Activated CD8-positive, alpha-beta memory T cell treated with anti-CD3 and anti-CD28 coated beads for 48 hours (primary cell): ENCODE measurements at places on chromosomes 6 and 20.

DNA sequence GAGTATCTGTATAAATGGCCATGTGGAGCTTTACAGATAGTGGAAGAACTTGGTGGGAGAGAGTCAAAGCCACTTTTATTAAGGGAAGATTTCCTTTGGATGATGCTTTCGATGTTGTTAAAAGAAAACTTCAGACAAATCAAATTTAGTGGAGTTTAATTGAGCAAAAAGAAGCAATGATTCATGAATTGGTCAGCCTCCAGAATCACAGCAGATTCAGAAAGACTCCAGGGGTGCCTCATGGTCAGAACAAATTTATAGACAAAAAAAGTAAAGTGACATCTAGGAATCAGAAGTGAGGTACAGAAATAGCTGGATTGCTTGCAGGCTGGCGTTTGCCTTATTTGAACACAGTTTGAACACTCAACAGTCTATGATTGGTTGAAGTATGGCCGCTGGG, 5.3 kb upstream of the CGA start:
- no peak for DNase-seq

GRCh38 chr20:11246251-11246775, 572.5 kb upstream of the JAG1 start:
- DNase-seq, result no peak

DNA sequence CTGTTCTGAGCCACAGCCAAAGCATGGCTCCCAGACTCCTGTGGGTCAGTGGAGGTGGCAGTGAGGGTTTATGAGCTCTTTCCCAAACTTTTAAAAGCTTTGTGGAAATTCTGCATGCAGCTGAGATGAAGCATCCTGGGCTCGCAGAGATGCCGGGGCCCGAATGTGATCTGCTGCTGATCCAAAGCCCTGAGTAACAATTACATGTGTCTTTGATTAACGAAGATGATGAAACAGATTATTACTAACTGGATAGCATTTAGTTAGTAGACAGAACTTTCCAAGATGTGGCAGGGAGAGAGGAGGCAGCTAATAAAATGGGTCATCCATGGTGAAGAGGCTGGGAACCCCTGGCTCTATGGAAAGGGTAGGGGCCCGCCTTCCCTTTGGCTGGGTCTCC, 43.9 kb upstream of the MDFI start:
- no peak for DNase-seq

DNA sequence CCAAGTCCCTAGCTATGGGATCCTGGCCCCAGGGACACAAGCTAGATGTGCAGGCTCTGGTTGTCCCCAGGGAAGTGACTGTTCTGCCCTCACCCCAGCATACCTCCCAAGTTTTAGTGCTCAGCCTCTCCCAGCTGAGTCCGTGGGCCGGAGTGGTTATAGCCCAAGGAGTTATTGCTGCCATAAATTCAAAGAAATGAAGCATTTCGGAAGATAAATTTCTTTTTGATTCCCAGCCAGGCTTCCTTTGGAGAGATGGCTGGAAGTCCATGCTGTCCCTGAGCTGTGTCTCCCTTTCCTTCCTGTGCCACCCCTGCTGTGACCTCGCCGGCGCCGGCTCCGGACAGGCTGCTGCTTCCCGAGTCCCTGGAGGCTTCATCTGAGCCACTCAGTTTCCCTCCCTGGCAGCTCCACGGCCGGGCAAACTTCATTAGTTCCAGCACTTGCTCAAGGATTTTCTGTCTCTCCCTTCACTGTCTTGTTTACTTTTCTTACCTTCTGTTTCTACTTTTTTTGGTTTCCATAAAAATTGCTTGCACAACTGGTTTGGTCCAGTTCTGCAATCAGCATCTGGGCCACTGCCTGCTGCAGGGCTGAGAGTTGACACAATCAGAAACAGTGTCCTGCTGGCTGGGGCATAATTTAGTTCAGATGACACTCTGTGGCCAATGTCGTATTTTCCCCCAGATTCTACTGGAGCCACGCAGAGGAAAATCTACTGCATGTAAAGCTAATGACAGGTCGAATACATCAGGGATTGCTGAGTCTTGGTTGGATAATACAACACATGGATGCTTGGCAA, 225.5 kb downstream of the SYNDIG1 start:
- no peak for DNase-seq

- no peak for DNase-seq
Observed at GRCh38 chr20:18077157-18077556, 19.4 kb upstream of the OVOL2 start.

DNA sequence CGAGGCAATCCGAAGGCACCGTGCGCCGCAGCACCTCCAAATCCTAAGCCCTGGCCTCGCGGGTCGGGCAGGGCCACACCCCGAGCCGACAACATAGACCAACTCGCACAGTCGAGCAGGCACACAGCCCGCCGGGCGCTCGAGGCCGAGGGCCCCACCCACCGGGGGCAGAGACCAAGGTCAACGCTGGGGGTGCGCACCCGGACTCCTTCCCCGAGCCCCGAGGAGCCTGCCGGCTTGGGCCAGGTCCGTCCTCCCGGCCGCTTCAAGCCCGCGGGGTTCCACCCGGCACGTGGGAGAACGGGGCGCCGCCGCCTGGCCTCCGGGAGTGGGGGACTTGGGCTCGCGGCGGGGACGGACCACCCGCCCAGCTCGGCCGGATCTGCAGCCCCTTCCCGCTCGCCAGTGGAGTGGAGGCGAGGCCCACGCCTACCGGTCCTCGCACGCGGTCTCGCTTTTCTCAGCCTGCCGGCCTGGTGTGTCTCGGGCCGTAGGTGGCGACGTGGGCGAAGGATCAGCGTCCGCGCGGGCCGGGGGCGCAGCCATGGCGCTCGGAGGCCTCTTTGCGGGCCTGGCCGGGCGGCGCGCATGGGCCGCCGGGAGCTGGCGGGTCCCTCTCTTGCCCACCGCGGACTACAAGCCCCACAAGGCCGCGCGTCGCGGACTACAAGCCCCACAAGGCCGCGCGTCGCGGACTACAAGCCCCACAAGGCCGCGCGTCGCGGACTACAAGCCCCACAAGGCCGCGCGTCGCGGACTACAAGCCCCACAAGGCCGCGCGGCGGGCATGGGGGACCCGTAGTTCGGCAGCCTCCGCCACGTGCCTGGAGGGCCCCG, at the start of gene UCKL1:
Gene UCKL1 (minus strand): TSS at position 590 of the 837 bp plus-strand sequence. CDS start 44 bp downstream, at position 546.
- peak; percentile 69 for DNase-seq

- no peak for DNase-seq
Observed at GRCh38 chr6:40852779-40853373, 186.1 kb downstream of the UNC5CL start.

DNA sequence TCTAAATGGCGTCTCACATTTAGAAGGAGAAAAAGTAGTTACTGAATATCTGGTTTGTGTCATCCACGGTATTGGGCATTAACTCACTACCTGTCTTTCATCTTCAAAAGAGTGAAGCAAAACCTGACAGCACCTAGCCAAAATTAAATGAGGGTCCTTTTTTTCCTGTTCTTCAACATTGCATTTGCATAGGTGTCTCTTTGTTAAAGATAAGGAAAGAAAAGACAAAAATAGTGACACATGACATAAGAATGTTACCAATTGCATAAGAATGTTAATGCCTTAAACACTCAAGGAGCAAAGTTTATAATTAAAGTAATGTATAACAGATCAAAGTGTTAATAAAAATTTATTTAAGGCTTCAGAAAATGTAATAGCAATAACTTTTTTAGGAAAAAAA, 61.4 kb upstream of the MANEA start:
- DNase-seq, result no peak

GRCh38 chr6:157885211-157885788, 62.3 kb downstream of the SNX9 start:
- no peak for DNase-seq

- DNase-seq, result no peak
Observed at GRCh38 chr20:40966516-40967185, 62.0 kb upstream of the TOP1 start.

DNA sequence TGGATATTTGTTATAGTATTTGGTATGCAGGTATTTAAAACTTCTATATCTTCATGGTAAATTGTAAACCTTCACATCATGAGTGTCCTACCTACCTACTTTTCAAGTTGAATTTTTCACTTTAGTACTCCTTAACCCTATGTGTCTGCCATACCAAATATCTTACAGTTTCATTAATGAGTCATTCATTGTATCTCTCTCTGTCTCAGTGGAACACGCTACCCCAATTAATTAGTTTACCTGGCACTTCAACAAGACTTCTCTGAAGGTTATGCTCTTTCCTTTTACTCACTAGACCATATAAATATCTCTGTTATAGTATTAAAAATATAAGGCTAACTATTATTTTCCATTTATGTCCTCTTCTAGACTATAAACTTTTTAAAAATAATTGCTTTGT, 123.9 kb upstream of the GJE1 start:
- DNase-seq, result no peak

DNA sequence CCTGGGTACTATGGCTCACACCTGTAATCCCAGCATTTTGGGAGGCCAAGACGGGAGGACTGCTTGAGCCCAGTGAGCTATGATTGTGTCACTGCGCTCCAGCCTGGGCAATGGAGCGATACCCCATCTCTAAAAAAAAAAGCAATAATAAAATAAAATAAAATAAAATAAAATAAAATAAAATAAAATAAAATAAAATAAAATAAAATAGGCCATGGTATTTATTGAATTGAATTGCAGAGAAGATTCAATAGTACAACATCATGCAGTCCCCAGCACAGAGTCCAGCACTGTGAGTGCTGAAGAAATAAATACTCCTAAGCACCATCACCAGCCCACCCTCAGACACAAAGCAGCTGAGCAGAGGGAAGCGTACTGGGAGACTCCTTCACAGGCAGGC, 144.7 kb downstream of the RALGAPA2 start:
- no peak for DNase-seq

GRCh38 chr6:24856901-24857670, 58.4 kb upstream of the ARMH2 start:
- no peak for DNase-seq

- DNase-seq, result no peak
Observed at GRCh38 chr6:17863901-17864754, 123.3 kb downstream of the KIF13A start.

DNA sequence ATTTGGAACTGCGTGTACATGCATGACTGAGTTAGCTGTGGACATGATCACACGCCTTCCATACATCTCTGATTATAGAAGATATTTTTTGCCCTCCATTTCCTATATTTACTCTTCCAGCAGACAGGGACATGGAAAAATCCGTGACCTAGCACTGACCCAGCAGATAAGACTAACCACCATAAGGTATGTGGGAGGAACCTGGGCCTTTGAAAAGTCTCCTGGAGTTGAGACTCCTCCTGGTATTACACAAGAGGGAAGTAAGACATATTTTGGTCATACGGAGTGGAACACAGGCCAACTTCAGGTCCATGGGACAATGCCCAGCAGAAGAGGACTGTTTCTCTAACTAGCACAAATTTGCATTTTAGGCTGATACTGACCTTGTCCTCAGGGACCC, 13.7 kb upstream of the SIRPB1 start:
- no peak for DNase-seq

DNA sequence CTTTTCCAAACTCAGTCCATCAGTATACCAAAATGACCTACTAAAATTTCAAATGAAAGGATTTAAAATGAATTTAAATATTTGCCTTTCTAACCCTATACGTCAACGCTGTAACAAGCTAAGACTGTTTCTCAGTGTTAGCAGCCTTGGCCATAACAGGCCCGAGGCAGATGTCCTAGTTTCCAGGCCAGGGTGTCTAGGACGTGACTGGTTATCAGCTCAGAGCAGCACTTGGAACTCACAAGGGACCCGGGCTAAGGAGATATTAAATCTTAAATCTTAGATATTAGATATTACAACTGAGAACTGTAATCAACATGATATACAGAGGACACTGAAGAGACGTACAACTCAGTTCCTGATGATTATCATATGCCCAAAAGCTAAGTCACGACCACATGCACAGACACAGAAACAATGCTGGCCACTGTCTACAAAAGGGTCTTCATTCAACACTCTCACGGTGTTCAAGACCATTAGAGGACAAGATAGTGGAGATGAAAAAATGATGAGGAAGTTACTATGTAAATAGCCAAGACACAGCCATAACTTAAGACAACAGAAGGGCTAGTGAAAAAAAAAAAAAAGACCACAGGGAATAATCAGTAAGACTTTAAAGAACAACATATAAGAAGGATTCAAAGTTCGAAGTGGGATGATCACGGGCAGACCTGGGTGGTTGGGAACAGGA, at the start of gene CLDN20:
Gene CLDN20 (plus strand): TSS at position 641 of the 691 bp plus-strand sequence. CDS start 11,707 bp downstream, outside the sequence.
- DNase-seq, result no peak

DNA sequence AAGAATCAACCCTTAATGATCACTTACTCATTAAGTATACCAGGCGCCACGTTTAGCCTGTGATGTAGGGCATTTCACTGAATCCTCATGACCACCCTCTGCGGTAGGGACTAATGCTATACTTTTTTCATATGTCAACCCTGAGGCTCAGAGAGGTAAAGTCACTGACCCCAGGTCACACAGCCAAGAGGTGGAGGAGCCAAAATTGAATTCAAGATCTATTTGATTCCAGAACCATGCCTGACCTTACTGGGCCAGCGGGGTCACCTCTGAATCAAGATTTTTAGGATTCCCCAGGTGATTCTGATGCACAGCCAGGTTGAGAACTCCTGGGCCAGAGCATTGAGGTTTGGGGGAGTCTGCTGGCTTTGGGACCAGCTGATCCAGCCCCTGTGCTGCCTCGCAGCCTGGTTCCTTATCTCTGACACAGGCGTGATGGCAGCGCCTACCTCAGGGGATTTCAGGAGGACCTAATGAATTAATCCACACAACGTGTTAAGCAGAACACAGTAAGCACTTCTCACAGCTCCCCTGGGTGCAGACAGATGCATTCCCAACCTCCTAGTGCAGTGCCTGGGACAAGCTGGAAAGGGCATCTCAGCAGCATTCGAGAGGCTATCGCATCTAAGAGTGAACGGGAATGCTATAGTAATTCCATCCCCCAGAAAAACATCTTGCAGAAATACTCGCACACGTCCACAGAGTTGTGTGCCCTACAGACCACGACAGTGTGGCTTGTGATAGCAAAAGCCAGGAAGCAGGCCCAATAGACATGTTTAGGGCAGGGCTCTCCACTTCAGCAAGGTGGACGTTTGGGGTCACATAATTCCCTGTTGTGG, 101.4 kb upstream of the PTPN1 start:
- DNase-seq, result no peak

- DNase-seq, result no peak
Observed at GRCh38 chr6:18598551-18599264, 211.6 kb downstream of the RNF144B start.

DNA sequence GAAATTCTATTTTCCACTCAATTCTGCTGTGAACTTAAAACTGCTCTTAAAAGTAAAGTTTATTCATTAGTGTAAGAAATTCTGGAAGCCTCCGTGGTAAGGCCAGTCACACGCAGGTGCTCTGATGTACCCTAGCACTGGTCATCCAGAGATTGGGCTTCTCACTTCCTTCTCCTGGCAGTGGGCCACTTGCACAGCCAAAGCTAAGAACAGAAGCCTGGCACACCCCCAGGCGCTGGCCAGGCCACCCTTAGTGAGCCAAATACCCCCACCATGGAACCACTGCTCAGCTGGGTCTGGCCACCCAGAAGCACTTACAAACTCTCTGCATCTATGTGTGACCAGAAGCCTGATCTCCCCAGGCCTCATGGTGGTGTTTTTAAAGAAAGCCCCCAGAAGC, 35.3 kb upstream of the ARFGEF2 start:
- DNase-seq, result no peak

GRCh38 chr6:16683641-16684194, 77.5 kb downstream of the ATXN1 start:
- no peak for DNase-seq

GRCh38 chr6:125507987-125508655, 206.4 kb upstream of the HDDC2 start:
- no peak for DNase-seq
